DND-41 (cell line): ENCODE measurements at places on chromosomes 6 and 20.

DNA sequence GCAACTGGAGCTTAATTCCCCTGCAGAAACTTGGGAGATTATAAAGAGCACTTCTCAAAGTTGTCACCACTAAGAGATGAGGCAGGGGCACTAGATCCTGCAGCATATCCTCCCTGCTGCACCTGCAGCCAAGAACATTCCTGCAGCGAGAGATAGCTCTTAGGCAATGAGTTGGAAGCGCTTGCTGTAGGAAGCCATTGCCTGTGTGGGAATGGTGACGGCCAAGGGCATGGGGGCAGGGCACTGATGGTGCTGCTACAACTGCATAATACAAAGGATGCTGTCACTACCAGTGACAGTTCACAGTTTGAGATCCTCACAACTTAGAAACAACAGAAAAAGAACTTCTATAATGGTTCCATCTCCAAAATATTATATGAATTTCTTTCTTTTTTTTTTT is 89.9 kb downstream of the CDS2 start:
- no peak for DNase-seq

DNA sequence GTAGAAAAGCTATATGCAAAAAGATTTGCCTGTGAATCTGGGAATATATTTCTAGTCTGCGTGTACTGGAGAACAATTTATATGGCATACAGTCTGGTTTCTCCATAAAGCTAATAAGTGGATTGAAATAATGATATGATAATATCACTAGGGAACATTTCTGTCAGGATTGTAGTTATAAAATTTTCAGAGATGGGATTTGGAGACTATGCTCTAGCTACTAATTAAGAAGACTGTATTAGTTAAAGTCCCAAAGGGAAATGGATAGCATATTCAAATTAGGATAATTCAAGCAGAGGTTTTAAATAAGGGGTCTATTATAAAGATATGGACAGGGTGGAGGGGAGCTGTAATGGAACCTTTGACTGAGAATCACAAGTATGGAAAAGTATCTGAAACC is 7.2 kb upstream of the STX11 start:
- DNase-seq = no peak

DNA sequence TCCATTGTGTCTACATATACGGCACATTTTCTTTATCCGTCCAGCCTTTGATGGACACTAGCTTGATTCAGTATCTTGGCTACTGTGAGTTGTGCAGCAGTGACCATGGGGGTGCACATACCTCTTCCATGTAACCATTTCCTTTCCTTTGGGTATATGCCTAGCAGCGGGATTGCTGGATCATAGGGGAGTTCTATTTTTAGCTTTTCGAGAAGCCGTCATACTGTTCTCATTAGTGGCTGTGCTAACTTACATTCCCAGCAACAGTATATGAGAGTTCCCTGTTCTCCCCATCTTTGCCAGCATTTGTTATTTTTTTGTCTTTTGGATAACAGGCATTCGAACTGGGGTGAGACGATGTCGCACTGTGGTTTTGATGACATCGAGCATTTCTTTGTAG is 395.0 kb downstream of the SMOC2 start:
- DNase-seq = no peak

DNA sequence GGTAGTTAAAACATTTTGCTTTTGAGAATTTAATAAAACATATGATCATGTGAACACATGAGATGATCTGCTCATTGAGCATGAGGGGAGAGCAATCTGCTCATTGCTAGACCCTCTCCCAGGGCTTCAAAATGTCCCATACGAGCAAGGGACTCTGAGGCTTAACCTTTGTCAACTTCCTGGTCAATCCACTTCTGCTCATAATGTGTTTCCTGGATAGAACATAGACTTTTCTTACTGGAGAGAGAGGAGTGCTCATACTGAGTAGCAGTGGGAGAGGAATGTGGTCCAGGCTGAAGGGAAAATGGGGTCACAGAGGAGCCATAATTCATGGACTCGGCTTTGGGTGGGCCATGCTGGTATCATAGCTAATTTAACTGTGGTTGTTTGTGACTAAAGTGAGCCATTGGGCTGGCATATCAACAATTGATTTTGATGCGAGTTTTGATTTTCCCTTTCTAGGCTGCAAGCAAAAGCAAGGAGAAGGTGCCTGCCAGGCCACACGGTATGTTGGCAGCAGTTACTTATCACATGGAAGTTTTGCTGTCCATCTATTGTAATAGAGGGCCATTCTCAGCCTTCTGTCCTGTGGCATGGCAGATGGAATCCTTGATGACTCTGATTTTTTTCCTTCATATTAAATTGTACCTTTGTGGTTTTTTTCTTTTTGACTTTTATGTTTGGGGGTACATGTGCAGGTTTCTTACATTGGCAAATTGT is 20.8 kb upstream of the ADGRF4 start:
- no peak for DNase-seq

DNA sequence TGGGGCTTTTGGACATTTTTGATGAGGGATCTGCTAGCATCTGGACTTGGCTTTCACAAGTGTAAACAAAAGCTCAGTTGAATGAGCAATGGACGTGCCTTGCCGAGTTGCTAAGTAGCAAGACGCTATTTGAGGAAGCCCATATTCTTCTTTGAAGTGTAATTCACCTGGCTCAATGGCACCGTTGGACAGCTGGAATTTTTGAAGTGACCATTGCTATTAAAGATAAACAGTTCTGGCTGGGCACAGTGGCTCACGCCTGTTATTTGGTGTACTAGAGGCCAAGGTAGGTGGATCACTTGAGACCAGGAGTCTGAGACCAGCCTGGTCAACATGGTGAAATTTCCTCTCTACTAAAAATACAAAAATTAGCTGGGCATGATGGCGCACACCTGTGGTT is 88.8 kb upstream of the SOX4 start:
- no peak for DNase-seq

DNA sequence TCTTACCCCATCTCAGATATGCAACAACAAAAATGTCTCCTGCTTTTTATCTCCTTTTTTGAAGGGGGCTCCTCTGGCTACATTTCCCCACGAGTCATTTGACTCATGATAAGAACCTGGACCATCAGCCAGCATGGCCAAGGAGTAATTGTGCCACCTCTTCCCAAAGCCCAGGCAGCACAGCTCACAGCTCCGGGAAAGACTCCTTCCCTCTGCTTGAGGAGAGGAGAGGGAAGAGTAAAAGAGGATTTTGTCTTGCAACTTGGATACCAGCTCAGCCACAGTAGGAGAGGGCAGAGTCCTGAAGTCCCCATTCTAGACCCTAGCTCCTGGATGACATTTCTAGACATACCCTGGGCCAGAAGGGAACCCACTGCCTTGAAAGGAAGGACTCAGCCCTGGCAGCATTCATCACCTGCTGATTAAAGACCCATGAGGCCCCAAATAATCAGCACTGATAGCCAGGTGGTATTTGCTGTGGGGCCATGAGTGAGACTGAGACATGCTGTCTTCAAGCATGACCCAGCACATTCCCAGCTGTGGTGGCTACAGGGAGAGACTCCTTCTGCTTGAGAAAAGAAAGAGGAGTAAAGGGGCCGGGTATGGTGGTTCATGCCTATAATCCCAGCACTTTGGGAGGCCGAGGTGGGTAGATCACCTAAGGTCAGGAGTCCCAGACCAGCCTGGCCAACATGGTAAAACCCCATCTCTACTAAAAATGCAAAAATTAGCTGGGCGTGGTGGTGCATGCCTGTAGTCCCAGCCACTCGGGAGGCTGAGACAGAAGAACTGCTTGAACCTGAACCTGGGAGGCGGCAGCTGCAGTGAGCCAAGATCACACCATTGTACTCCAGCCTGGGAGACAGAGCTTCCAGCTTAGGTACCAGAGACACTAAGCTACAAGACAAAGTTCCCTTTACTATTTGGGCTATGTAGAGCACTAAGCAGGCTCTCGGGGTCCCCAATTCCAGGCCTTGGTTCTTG is 28.1 kb downstream of the NCOA6 start:
- no peak for DNase-seq

DNA sequence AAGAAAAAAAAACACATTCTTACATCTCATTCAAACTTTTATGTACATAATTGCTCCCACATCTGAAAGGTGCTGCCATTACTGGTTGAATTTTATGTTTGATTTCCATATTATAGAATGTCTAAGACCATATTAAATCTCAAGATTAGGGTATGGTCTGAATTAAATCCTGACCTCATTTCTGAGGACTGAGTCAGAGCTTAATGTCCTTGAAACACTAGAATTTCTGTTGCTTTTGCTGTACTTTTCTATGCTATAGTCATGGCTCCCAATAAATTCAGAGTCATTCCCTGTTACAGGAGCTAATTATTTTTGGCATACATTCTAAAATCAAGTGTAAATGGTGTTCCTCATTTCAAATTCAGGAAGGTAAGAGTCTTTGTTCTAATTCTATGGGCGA is 285.3 kb upstream of the MANEA start:
- DNase-seq = no peak

GRCh38 chr20:17626217-17627007 is 55.6 kb downstream of the RRBP1 start:
- DNase-seq = no peak

DNA sequence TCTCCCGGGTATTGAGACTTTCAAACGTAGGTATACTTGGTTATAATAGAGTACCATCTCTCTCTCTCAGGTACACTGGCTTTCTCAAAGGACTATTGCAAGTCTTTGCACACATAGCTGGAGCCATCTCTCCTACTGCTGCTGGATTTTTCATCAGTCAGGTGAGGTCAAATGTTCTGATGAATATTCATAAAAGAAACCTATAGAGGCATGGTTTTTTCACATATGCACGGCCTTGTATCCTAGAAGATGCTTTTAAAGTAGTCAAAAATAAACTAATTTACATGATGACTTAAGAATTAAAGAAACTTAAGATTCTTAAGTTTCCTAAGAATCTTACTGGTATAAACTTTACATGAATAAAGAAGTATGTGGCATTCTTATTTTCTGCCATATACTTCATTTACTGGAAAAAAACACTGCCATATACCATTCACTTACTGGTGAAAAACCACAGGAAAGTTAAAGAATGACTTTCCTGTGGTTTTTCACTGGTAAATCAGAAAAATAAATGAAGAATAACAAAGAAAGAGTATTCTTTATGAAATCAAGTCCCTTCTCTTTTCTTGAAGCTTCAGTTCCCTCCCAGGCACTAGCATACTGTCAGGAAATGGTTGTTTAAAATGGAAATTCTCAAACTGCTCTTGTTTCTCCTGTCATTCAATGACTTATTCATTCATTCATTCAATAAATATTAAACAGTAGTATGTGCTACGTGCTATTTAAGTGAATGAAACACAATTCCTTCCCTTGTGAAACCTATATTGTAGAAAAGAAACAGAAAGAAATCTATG is 23.5 kb downstream of the SLC17A4 start:
- no peak for DNase-seq

DNA sequence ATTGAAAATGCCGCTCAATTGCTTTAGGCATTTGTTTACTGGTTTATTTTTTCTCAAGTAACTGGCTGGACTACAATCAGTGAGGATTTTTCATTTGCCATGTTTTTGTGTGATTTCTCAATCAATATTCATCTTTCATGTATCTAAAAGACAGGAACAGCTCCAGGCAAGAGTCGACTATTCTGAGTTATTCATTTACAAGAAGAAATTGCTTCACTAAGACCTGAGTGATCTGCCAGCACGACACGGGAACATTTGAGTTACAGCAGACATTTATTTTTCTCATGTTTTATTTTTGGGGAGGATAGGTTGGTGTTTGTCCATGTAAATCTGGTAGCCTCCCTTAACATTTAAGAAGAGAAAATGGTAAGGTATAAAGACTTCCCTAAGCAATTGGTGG is 124.1 kb downstream of the CBLN4 start:
- no peak for DNase-seq

- DNase-seq = no peak
Observed at GRCh38 chr6:130617658-130618057, 209.5 kb upstream of the SMLR1 start.

- peak; percentile 15 for DNase-seq
Observed at GRCh38 chr6:86192123-86192522, 549.4 kb upstream of the SYNCRIP start.

DNA sequence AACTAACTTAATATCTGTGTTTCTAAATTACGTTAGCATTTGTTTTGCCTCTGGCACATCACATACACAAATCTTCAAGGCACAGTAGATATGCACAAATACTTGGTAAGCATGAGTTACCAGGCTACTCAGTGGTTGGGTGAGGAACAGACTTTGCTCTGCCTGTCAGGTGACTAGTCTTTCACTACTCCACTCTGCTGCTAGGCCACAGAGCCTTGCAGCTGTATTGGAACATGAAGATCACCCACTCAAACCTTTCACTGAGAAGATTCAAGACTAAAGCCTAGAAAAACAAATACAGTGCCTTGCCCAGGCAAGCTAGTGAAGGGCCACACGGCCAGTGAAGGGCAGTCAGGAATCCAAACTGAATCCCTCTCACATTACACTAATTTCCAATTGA is 47.0 kb downstream of the DTNBP1 start:
- DNase-seq = no peak

DNA sequence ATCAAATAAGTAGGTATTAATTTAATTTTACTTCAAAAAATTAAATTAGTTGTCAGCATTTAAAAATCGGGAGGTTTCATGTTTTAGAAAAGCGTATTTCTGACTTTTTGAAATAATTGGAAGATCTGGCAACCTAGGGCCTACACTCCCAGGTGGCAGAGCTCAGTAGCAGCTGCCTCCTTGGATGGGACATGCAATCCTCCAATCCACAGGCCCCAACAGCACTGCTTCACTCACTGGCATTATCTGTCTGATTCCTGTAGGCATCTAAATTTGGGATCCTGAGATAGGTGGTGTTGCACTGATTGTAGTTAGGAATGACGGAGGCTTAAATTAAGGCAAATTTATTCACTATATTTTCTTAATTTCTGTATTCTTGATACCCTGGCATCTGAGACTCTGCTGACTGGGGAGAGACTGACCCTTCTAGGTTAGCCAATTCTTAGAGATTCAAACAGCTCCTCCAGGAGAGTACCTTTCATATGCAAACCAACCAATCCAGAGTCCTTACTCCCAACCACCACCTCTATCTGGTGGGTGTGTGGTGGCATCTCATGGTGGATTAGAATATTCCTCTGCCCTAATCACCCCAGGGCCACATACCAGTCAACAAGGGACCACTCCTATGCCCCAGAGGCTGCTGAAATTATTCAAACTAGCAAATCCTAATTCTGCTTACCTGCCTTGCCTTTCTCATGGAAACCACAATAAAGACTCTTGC is 146.6 kb upstream of the GLP1R start:
- no peak for DNase-seq

DNA sequence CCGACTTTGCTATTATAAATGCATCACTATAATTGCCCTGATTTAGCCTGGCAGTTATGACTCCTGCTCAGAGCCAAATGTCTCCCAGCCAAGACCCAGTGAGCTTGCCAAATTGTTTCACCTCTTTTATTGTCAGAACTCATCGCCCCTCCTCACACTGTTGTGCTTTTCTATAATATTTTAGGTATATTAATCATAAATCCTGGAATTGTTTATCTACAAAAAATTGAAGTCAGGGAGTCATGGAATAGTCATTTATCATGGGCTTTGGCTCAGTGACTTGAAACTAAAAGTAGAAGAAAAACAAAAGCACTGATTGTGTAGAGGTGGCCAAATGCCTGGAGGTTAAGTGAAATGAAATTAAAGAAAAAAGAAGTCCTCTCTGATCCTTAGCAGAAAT is 85.6 kb downstream of the PFDN4 start:
- no peak for DNase-seq

GRCh38 chr6:41071501-41071922 is 644 bp downstream of the OARD1 start:
- no peak for DNase-seq
